ENCODE measurements at places on chromosomes 4 and X.
A peak's percentile ranks its signal among the peaks of the same experiment; 100 is the strongest.

DNA sequence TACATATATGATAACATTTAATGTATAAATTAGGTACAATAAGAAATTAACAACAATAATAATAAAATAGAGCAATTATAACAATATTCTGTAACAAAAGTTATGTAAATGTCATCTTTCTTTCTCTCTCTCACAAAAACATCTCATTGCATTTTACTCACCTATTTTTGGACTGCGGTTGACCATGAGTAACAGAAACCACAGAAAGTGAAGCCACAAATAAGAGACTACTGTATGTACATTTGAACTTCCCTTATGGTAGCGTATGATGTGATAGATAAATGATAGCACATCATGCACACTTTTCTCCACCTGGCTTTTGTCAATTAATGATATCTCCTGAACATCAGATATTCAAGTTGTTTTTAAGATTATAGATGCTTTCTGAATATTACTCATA is 80.5 kb downstream of the HNRNPD start:
- DNase-seq: peak; percentile 67

GRCh38 chr4:98199247-98199646 is 56.0 kb upstream of the STPG2 start:
- DNase-seq: no peak

GRCh38 chrX:73863852-73864251 is 300.9 kb downstream of the CHIC1 start:
- DNase-seq: no peak

- DNase-seq: no peak
Measured at GRCh38 chrX:134369576-134369975, 90.4 kb upstream of the HPRT1 start.

- DNase-seq: no peak
Measured at GRCh38 chr4:154593868-154594267, 3.3 kb upstream of the FGA start.

GRCh38 chr4:182804131-182804530 is 113.1 kb downstream of the DCTD start:
- no peak for DNase-seq
